ENCODE measurements at places on chromosomes 6 and 20.

DNA sequence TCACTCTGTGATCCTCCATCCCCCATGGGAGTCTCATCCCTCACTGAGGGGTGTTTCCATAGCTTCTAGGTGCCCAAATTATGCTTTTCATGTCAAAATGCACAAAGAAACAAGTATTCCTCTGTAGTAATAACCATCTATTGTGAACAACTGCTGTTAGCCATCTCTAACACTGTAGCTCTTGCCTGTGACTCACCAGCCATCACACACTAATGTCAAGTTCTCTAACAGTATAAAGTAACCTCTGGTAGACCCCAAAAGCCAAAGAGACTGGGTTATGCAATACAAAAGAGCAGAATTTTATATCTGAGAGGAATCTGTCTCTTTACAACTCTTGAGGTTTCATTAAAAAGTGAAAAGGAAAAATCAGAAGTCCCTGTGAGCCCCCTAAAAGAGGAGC, 25.4 kb upstream of the IYD start:
- DNase-seq: peak; percentile 19

GRCh38 chr6:52375780-52376556, 14.0 kb downstream of the PAQR8 start:
- DNase-seq: no peak

- no peak for DNase-seq
Observed at GRCh38 chr6:7188492-7188891, 80.7 kb downstream of the RREB1 start.

DNA sequence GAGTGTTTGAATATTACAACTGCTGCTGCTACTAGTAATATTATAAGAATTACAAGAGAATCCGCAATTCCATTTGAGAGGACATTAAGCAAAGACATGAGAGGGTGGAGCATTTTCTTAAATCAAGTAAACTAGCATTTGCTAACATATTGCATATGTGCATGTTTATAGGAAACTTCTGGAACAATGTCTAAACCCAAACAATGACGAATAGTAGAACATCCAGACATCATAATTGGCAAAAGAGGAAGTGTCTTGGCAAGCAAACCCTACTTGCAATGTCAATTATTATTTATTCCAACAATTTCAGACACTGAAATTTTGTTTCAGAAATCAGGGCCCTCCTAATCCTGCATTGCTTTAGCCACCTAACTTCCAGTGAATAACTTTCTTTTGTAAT, 1155.3 kb upstream of the GJE1 start:
- no peak for DNase-seq

Measured in islet precursor cell (in vitro differentiated cells).